Effector CD4-positive, alpha-beta T cell (primary cell): ENCODE measurements at places on chromosomes 5 and 9.

DNA sequence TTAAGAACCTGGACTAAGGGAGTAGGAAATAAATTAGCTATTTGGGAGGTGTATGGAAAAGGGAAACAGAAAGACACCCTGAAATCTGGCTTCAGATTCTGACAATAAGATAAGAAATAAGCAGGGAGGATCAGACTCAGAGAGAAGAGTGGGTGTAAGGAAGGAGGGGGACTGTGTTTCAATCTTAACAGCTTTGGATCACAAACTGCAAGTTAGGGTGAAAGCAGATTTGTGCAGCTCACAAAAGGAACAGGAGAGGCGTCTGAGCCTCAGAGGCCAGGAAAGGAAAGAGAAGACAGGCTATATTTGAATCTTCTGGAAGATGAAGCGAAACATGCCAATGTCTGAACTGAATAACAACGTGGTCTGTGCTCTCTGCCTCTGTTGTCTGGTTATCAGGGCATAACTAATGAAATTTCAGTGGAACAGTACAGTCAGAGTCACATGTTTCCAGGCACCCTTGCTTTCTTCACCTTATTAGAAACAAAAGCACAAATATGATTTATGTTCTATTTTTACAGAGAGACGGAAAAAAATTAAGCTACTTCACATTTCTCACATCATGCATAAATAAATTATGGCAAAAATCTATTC, 26.6 kb downstream of the SGTB start:
- no peak for DNase-seq

GRCh38 chr5:167950126-167950721, 341.2 kb upstream of the WWC1 start:
- no peak for DNase-seq

DNA sequence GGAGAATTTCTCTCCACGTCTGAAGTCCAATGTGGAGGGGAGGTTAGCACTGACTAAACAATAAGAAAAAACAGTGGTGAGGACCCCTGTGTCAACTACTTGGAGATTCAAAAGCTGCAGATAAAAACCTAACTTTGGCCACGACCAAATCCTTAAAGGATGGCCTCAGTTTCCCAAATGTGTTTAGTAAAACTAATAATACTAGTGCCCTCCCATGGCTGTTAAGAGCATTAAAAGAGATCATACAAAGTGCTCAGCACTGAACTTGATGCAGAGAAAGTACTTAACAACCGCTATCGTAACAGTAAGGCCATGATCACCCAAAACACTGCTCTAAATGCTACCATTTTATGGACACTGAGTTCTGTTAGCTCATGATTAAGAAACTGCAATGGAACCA, 288.4 kb downstream of the EBF1 start:
- DNase-seq, result no peak

- DNase-seq, result no peak
These were observed 10.6 kb upstream of the AGXT2 start for GRCh38 chr5:35058374-35058788.

DNA sequence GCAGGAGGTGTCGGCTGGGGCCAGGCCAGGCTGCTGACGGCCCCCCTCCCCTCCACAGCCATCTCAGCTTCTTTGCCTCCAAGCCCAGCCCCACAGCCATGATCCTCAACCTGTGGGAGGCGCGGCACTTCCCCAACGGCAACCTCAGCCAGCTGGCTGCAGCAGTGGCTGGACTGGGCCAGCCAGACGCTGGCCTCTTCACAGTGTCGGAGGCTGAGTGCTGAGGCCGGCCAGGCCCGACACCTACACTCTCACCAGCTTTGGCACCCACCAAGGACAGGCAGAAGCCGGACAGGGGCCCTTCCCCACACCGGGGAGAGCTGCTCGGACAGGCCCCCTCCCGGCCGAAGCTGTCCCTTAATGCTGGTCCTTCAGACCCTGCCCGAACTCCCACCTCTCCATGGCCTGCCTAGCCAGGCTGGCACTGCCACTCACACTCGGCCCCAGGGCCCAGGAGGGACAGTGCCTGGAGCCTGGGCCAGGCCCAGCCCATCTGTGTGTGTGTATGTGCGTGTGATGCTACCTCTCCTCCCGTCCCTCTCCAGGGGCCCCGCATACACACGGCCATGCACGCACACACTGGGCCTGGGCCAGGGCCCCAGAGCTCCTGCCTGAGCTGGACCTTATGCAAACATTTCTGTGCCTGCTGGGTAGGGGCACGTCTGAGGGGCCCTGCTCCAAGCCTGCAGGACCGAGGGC, 19.3 kb downstream of the HK3 start:
- no peak for DNase-seq

- no peak for DNase-seq
These were observed 3.7 kb downstream of the C9 start for GRCh38 chr5:39360471-39361111.

GRCh38 chr9:108468364-108468763, 387.4 kb downstream of the ACTL7B start:
- no peak for DNase-seq

GRCh38 chr9:71121275-71122021, at the start of gene TRPM3:
Gene TRPM3, minus strand, starts transcription at chr9:71121621. Its CDS starts 267 bp downstream, at chr9:71121354.
- DNase-seq, result no peak

- no peak for DNase-seq
These were observed 20.7 kb upstream of the CTSV start for GRCh38 chr9:97059626-97060025.

DNA sequence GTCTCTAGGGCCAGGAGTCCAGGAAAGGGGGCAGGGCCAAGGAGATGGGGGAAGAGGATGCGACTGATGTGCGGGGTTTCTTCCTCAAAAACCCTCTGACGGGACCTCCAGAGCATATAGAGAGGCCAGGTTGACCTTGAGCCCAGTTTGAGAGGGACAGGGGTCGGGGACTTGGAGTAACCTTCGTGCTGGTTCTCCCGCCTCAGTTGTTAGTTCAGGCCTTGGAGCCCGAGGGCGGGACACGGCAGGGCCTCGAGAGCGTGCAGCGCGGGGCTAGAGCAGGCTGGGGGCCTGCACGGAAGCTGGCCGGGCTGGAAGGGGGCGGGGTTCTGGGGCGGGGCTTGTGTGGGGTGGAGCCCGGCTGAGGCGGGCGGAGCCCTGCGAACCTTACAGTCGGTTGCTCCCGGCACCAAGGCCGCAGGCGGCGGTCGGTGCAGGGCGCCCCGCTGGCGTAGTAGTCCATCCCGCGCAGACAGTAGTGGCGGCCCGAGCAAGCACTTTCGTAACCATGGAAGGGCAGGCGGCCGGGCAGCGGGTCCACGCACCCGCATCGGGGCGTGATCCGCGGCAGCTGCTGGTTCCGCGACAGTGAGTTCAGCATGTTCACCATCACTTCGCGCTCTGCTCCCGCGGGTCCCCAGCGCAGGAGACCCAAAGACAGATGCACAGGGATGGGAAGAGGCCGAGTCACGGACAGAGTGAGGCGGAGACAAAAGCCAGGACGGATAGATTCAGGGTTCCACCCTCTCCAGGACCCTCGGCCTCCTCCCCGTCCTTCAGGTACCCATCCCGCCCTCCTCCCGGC, 4.0 kb upstream of the MYORG start:
- peak; percentile 69 for DNase-seq

DNA sequence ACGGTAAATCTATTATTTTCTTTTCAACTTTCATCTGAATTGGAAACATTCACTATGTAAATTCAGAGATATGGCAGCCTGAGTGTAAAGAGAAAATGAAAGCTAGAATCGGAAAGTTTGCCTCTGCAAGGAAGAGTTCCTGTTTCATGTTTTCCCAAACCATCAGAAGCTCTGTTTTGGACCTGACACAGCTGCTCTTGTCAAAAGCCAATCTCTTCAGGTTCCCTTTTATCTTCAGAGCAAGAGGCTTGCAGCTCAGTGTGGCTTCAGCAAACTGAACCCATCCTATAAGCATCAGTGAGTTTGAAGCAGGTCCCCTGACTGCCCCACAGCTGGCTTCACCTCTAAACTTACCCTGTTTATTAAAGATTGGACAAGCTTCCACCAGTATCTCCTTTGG, 1099.7 kb downstream of the DTWD2 start:
- no peak for DNase-seq

- DNase-seq, result no peak
These were observed 194.6 kb downstream of the OLFM1 start for GRCh38 chr9:135281791-135282737.

DNA sequence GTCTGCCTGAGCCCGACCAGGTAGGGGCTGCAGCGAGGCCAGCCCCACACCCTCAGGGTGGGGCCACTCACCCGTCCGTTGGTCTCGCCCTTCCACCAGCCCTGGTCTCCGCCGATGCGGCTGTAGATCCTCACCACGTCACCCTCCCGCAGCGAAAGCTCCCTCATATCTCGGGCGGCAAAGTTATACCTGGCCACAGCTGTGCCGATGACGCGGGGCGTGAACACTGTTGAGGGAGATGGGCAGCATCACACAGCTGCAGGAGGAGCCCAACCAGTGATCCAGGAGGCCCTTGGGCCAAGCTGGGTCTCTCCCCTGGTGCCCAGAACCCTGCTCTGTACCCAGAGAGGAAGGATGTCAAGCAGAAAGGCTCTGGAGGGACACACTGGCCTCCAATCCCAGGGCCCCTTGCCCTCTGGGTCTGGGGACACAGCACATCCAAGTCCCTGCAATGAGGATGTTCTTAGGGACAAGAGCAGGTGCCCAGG, 30.3 kb upstream of the SARDH start:
- no peak for DNase-seq

- no peak for DNase-seq
These were observed at the start of gene PCDHB6 for GRCh38 chr5:141149812-141150211. Gene PCDHB6, plus strand, starts transcription at chr5:141150057. Its CDS starts 201 bp downstream, at chr5:141150258.

GRCh38 chr5:53322257-53322656, 158.2 kb upstream of the FST start:
- no peak for DNase-seq

DNA sequence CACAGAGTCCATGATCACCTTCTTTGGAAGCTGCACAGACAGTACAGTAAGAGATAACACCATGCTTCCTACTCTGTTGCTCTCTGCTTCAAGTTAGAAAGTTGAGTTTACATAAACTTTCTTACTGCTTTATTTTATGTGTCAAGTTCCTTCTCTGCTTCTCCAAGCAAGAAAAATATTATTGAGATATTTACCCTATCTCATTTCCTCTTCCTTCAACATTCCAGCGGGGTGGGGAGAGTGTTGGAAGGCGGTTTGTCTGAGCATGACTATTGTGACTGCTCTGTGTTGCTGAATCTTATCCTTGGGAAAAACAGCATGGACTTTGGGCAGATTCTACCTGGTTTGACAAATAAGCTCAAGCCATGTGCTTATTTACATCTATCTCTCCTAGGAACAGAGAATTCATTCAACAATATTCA, 66.9 kb upstream of the EPB41L4A start:
- no peak for DNase-seq

DNA sequence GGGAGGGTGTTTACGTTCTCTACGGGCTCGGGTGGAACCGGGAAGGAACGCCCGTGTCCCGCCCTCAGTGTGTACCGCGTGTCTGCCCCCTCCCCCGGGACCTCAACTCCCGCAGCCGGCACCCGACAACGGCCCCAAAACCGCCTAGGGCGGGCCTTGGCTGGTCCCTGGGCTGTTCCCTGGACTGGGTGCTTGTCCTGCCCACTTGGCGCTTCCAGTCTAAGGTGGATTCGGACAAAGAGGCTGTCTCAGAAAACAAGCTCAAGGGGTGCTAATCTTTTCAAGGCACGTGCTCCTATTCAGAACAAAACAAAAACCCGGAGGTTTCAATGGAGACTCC, 379 bp upstream of the CLK4 start:
- DNase-seq, result no peak

- DNase-seq, result no peak
These were observed 533.4 kb downstream of the PDE4D start for GRCh38 chr5:59360130-59360555.

DNA sequence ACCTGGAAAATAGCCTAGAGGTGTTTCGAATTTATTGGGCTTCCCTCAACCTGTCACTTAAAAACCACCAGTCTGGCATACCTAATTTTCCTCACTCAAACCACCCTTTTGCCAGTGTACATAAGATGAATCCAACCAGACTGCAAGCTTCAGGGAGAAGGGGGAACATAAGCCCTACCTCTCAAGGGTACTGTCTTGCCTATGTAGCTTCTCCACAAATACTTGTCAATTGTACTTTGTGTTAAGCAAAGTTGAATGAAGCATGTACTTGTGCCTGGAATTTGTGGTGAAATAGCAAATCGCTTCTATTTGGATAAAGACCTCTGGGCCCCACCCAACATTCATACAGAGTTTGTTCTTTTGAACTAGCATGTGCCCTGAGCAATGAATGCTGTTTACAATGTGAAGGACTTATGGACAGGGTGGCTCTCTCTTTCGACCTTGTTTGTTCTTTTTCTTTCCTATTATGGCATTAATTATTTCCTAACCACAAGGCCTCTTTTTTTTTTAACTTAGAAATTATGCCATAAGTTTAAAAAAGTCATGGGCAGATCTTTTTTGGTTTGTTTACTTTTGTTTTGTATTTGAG, 580.2 kb downstream of the EBF1 start:
- DNase-seq, result no peak

- DNase-seq, result no peak
These were observed 185.8 kb downstream of the CD180 start for GRCh38 chr5:67010684-67011409.

GRCh38 chr5:170076211-170076610, 29.5 kb upstream of the FOXI1 start:
- DNase-seq, result no peak

DNA sequence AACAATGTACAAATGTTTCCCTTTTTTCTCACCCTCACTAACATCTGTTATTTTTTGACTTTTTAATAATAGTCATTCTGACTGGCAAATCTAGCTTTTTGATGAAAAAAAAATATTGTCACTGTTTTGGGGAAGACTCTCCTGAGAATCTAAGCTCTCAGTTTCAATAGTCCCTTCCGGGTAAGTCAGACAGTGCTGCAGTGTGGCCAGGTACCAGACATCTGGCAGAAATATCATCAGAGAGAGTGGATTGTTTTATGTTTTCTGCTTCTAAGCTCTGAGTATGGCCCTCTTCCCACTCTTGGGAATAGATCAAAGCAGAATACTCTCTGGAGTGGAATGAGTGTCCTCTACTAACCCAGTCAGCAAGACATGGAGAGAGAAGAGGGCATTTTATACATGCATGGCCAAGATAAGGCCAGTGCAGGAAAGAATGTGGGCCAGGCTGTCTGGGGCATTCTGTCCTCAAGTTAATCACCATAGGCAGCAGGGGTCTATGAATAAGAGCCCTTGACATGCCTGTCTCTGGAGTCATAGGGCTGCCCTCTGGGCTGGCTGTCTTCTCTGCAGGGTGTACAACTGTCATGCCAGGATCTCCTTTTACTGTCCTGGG, 38.5 kb upstream of the OR2S2 start:
- no peak for DNase-seq
